ENCODE measurements at places on chromosomes 1 and 21. TPM values are rescaled to one million over a fixed set of nuclear protein-coding genes. Genes with fewer than 3 reads are reported as not detected.

DNA sequence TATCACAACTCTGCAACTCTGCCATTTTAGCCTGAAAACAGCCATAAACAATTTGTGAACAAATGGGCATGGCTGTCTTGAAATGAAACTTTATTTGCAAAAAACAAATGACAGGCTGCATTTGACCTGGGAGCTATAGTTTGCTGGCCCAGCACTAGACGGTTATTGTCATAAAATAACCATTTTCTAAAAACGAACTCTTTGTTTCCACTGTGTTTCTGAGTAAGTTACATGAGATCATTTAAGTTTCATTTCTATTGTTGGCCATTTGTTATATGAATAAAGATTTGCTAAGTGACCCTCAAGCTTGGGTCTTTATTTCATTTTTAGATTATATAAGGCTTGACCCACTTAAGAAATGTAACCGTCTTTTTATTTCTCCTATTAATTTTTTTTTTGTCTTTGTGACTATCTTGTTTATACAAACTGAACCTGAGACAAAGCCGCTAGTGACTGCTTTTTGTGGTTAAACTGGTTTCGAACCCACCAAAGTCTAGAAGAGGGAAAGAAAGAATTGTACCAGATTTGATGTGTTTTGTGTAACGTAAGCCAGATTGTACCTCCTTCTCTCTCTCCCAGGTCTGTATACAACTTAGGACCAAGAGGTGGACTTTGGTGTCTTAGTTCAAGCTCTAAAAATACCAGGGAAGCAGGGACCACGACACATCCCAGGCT is 12.9 kb upstream of the KCNJ15 start:
- DNase-seq: no peak

- no peak for DNase-seq
These were observed 110.1 kb upstream of the SLC44A3 start for GRCh38 chr1:94709891-94710581.

DNA sequence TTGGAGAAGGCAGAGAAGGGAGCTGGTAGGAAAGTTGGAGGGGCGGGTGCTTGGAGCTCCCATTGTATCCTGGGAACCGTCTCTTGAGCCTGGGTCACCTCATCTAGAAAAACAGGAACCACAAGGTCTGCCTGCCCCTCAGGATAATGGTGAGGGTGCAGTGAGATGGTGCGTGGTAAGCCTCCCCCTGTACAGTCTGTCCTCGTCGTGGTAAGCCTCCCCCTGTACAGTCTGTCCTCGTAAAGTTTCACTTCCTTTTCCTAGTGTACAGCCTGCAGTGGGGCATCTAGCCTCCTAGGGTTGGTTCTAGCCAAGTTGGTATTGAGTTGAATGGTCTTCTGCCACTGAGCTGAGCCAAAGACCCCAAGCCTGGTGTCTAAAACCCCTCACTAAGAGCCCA is 66.5 kb upstream of the IGSF21 start:
- DNase-seq: no peak

DRAXIN gene
- 0.17 TPM for total RNA-seq

CXADR gene
- total RNA-seq: 87.5 TPM

ADGRB2 gene
- total RNA-seq: 0.17 TPM

CNIH3 gene
- total RNA-seq: 1.4 TPM

GRCh38 chr1:244273262-244273844 is 178.4 kb downstream of the ADSS2 start:
- DNase-seq: no peak

GRCh38 chr1:20602851-20603450 is 14.1 kb downstream of the CDA start:
- DNase-seq: no peak

CSDE1 gene
- 875 TPM for total RNA-seq

GRCh38 chr1:116764466-116764898 is 10.3 kb downstream of the CD2 start:
- DNase-seq: no peak

RBP7 gene
- 0.34 TPM for total RNA-seq

GUCA2A gene
- not detected for total RNA-seq

- no peak for DNase-seq
These were observed 33.1 kb downstream of the LPAR3 start for GRCh38 chr1:84859866-84860265.

ITGB2 gene
- 0.05 TPM for total RNA-seq

CRYBG2 gene
- not detected for total RNA-seq

DNA sequence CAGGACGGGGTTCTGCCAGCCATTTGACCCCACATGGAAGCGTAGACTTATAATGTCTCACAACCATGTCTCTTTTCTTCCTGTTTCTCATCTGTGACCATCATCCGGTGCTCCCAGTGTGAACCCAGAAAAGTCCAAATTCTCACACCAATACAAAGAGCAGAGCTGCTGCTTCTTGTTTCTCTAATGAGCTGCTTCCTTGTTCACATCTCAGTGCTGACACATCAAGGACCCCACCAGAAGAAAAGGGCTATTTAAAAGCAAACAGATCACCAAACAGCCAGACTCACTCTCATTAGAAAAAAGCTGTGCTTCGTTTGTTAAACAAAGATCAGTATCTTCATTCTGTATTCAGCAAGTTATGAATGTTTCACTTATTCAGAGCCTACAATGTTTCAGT is 835 bp upstream of the LCE1D start:
- no peak for DNase-seq

SLC44A3 gene
- total RNA-seq: 3.0 TPM

APOBEC4 gene
- not detected for total RNA-seq

DNA sequence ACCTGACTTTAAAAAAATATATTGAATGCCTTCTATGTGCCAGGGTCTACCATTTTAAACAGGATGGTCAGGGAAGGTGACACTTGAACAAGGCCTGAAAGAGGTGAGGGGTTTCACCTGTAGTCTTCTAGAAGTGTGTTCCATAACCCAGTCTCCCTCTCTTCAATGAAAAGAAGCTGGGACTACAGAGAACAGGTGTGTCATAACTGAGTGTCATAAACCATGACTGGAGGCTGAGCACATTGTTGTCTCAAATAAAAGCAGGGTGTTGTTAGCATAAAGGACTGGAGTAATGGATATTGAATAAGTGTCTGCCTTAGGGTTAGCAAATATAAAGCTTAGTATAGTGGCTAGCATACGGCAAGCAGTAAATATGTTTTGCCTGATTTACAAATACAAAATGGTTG is 65.4 kb downstream of the SYDE2 start:
- no peak for DNase-seq

DNA sequence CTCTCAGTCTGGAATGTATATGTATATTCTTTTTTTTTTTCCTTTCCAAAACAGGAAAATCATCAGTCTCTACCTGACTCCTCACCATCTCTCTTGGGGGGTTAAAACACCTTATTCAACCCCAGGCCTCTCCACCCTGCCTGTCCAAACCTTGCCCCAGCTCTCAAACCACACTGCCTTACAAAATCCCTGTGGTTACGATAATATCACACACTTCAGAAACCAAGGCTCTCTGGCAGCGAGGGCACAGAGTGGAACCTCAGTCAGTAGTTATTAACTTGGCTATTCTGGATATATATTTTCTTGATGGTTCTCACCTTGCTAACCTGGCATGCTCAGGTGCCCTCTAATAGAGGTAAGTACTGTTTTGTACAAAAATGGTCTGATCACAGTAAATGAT is 24.7 kb downstream of the KIAA0040 start:
- DNase-seq: no peak

GRCh38 chr1:234726359-234726943 is 116.5 kb upstream of the IRF2BP2 start:
- peak; percentile 49 for DNase-seq
